ENCODE measurements at places on chromosomes 7 and 10. TPM values are rescaled to one million over a fixed set of nuclear protein-coding genes. Genes with fewer than 3 reads are reported as not detected.

GRCh38 chr10:11824376-11824775 lies 1.2 kb downstream of the PROSER2 start:
- DNase-seq = no peak

GRCh38 chr7:1986366-1987083 lies 246.2 kb downstream of the MAD1L1 start:
- no peak for DNase-seq

GRCh38 chr10:69906425-69906824 lies 104.7 kb downstream of the COL13A1 start:
- DNase-seq = no peak

DNA sequence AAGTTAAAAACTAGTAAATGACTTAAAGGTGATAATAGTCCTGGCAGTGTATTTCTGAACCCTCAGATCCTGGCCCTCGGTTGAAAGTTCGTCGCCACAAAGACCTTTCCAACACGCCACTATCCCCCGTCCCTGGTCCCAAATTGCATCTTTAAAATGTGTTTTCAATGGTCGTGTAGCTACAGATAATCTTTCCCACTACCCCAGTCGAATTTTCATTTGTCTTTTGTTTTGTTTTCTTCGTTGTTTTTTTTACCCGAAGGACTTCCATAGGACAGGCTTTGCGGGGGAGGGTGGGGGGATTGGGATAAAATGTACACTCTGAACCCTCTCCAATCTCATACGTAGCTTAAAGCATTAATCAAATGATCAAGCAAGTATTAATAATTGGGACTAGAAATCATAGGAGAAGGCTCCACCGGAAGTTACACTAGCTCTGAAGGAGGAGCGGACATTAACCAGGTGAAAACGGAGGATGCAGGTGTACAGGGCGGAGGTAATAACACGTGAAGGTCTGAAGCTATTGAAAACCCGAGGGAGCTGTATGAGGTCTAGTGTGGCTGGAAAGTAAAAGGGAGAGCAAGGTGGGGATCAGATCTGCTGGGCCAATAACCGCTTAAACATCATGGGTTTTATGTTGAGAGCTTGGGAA lies 32.8 kb upstream of the PHF14 start:
- no peak for DNase-seq

GRCh38 chr10:49162761-49163310 lies 25.4 kb downstream of the TMEM273 start:
- no peak for DNase-seq

- no peak for DNase-seq
Observed at GRCh38 chr7:106057204-106057961, 54.7 kb downstream of the SYPL1 start.

DNA sequence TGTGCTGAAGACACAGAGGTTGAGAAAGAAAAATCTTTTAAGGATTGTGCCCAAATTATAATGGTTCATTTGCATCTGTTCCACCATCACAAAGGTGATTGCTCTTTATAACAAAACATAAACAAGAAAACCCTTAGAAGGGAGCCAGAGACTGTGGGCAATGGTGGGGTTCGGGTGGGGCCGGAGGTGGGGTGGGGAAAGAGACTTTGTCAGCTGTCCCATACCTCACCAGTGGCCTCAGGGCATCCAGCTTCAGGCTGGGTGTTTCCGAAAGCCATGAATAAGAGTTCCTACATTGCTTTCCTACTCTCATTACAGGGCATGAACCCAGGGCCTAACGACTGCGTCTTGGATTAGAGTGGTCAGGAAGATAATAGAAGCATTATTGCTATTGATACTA lies 227.9 kb downstream of the PHTF2 start:
- DNase-seq = no peak

DNA sequence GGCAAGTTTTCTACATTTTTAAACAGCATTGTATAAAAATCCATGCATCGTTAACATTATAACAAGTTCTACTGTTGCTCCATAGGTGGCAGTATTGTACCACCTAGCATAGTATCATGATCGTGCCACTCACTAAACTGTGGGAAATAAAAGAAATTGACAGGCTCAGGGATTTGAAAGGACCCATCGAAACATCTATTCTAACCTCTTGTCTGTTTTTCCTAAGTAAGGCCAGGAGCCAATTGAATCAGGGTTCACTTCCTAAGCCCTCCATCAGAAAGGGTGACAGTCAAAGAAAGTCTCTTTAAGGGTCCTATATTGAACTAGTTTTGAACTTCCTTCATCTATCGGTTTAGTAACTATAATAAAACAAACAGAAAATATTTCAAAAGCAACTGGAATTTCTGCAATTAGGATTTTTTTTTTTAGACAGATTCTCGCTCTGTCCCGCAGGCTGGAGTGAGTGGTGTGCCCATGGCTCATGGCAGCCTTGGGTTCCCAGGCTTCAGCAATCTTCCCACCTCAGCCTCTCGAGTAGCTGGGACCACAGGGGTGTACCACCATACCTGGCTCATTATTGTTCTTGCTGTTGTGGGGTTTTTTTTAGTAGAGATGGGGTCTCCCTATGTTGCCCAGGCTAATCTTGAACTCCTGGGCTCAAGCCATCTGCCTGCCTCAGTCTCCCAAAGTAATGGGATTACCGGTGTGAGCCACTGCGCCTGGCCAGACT lies 9.4 kb downstream of the HACD1 start:
- peak; percentile 41 for DNase-seq

DNA sequence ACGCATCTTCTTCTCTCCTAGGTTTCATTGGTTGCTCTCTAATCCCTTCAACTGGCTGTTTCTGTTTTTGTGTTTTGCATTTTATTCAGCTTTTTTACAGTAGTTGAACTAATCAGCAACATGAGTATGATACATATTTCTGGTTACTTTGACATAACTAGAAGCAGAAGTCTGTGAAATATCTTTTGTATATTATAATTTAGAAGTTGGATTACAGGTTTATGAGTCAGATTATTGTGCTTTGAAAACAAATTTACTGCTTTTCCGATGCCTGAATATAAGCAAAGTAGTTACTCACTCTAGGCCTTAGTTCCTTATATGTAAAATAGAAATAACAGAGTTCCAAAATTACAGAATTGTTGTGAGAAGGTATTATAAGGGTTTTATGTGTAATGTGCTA lies 96.2 kb upstream of the MEOX2 start:
- DNase-seq = no peak

- no peak for DNase-seq
Observed at GRCh38 chr7:147556317-147556716, 1034.2 kb upstream of the C7orf33 start.

GRCh38 chr7:140655511-140656408 lies 15.1 kb upstream of the DENND2A start:
- no peak for DNase-seq

- DNase-seq = peak; percentile 56
Observed at GRCh38 chr7:117132321-117133120, 179.2 kb downstream of the ST7 start.

GRCh38 chr10:122591736-122592135 lies 31.2 kb downstream of the DMBT1 start:
- no peak for DNase-seq

DNA sequence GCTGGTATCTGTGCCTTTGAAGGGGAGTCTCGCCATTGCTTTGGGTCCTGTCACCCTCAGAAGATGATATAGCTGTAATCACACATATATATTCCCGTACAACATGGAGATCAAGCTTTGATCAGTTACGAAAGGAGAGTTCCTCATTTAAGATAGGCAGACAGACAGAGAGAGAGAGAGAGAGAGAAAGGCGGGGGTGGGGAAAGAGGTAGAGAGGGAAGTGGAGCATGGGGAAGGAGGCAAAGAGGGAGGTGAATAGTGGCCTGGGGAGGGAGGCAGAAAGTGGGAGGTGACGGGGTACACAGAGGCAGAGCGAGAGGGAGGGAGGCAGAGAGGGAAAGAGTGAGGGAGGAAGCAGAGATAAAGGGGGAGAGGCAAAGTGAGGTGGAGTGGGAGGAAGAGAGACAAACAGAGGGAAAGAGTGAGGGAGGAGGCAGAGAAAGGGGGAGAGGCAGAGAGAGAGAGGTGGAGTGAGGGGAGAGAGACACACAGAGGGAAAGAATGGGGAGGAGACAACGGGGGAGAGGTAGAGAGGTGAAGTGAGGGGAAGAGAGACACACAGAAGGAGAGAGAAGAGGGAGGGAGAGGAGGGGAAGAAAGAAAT lies 44.6 kb upstream of the C1QL3 start:
- DNase-seq = no peak

GRCh38 chr7:34430456-34430855 lies 227.6 kb upstream of the NPSR1 start:
- peak; percentile 18 for DNase-seq

GRCh38 chr10:96672481-96673175 lies 47.7 kb downstream of the PIK3AP1 start:
- no peak for DNase-seq

- DNase-seq = no peak
Observed at GRCh38 chr10:75426880-75427279, 4.5 kb upstream of the LRMDA start.

GRCh38 chr7:92598310-92598981 lies 8.3 kb upstream of the FAM133B start:
- DNase-seq = no peak

DNA sequence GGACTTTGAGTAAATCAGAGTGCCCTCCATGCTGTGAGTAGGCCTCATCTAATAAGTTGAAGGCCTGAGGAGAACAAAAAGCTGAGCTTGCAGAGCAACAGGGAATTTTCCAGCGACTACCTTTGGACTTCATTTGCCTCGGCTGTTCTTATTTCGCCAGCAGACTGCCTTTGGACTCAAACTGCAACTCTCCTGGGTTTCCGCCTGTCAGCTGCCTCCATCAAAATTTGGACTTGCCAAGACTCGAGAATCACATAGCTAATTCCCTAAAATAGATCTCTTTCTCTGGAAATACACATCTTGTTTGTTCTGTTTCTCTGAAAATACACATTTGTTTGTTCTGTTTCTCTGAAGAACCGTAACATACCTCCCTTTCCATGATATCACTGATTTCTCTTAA lies 93.8 kb downstream of the ITGB8 start:
- DNase-seq = no peak

GRCh38 chr7:231030-231857 lies 38.9 kb downstream of the FAM20C start:
- no peak for DNase-seq

DNA sequence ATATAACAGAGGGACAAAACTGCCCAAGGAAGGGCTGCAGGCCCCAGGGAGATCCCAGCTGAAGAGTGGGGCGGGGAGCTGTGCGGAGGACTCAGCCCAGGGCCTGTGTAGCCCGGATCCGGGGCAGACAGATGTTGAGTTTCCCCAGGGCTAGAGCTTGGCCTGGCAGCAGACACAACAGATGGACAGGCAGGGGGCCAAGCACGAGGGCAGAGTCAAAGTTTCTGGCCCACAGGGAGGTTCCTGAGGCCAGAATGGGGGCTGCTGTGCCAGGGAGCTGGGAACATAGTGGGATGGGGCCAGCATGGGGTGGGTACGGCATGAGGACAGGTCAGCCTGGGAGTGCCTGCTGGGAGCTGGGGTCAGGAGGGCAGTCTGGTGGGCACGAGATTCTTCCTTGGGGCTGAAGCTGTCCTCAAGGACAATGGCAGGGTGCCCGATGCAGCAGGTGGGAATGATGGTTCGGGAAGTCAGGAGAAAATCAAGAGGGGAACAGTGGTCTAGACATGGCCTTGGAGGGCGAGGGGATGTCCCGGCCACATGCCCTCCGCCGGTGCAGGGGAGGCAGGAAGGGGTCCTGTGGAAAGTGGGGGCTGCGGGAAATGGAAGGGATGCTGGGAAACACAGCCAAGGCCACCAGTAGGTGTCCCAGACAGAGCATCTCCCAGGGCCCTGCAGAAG lies 519.1 kb upstream of the FOXK1 start:
- DNase-seq = no peak

DNA sequence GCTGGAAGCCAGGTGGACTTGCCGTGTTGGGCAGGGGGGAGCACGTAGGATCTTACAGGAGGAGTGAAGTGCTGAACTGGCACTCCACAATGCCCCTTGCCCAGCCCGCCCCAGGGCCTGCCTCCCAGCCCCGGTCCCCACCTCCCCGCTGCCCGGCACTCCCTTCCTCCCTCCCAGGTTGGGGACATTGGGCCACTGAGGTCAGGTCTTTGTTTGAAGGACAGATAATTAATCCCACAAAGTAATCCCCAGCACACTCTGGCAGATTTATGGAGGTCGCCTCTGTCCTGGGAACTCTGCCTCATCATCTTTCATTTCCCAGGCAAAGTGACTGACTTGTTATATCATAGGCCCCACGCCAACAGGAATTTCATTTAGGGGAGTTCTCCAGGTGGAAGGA lies 122.8 kb downstream of the C10orf105 start:
- DNase-seq = no peak

DNA sequence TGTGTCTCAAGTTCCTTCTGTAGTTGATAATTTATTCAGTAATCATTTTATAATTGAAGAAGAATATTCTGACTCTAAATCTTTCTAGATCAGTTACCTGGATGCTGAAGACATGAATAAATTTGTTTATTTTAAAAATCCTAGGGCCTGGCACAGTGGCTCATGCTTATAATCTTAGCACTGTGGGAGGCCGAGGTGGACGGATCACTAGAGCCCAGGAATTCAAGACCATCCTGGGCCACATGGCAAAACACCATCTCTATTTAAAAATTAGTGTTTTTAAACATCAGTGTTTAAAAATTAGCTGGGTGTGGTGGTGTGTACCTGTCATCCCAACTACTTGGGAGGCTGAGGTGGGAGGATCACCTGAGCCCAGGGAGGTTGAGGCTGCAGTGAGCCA lies 9.3 kb downstream of the POR start:
- DNase-seq = no peak

- no peak for DNase-seq
Observed at GRCh38 chr10:104580321-104580720, 60.8 kb upstream of the SORCS3 start.

- no peak for DNase-seq
Observed at GRCh38 chr10:35696392-35697287, 54.5 kb upstream of the FZD8 start.

DNA sequence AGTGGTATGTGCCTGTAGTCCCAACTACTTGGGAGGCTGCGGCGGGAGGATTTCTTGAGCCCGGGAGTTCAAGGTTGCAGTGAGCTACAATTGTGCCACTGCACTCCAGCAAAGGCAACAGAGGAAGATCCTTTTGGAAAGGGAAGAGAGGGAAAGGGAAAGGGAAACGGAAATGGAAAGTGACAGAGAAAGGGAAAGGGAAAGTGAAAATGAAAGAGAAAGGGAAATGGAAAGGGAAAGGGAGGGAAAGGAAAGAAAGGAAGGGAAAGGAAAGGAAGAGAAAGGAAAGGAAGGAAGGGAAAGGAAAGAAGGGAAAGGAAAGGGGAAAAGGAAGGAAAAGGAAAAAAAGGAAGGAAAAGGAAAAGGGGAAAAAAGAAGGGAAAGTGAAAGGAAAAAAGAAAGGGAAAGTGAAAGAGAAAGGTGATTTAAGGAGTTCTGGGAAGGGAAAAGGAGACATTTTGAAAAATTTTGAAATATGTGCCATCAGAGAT lies 2.3 kb upstream of the ZC3HAV1 start:
- DNase-seq = no peak

GRCh38 chr7:105388356-105389087 lies at the start of gene SRPK2:
Gene SRPK2, minus strand, starts transcription at chr7:105388921.
- peak; percentile 64 for DNase-seq

CCDC3 gene
- total RNA-seq = not detected

AOC1 gene
- not detected for total RNA-seq

TMEM254 gene
- 46.2 TPM for total RNA-seq

NANOS1 gene
- total RNA-seq = 22.5 TPM

ADO gene
- 48.4 TPM for total RNA-seq

AMPH gene
- total RNA-seq = not detected

HOXA6 gene
- 0.96 TPM for total RNA-seq

ANKRD22 gene
- total RNA-seq = not detected

C10orf143 gene
- total RNA-seq = not detected

TMEM140 gene
- 0.81 TPM for total RNA-seq

TLX1 gene
- not detected for total RNA-seq

SPDYE1 gene
- total RNA-seq = not detected

SPDYE18 gene
- not detected for total RNA-seq

Data from Caki2 (cell line).